Thoracic aorta (tissue), 2 donors: ENCODE measurements at places on chromosomes 7 and 10. TPM values are rescaled to one million over a fixed set of nuclear protein-coding genes. Genes with fewer than 3 reads are reported as not detected.

GRCh38 chr7:47036909-47037308 lies 545.0 kb downstream of the TNS3 start:
- DNase-seq, result no peak

DNA sequence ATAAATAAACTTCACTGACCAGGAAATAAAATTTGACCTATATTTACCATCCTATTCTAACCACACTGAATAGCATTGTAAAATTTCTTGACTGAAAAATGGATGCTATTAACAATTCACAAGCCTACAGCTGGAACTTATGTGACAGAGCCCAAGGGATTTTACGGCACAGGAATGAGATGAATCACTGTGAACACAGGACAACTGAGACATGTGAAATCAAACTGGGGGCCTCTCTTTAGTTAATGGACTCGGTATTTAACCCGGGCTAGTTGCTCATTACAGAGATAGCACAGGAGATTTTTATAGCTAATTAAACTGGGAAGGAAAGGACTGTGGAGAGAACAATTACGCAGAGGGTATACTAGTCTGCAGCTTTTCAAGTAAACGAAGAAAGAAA lies 100.6 kb downstream of the MICU1 start:
- DNase-seq, result no peak

The RBM48 gene
- 9.5 TPM for total RNA-seq

- DNase-seq, result no peak
Observed at GRCh38 chr10:112313911-112314310, 30.7 kb downstream of the TECTB start.

The PHYHIPL gene
- not detected for total RNA-seq

The CLIP2 gene
- total RNA-seq, result 50.7 TPM
